Mucosa of descending colon (tissue), 3 donors: ENCODE measurements at places on chromosomes 7 and 10.

DNA sequence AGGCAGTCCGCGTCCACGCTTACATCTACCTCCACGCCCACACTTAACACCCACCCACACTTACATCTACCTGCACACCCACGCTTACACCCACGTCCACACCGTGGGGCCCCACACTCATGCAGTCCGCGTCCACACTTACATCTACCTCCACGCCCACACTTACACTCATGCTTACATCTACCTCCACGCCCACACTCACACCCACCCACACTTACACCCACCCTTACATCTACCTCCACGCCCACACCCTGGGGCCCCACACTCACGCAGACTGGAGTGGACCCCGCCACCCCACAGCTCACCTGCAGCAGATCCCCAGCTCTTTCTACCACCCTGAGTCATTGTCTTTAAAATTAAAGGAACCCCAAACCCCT lies 32.4 kb upstream of the PWWP2B start:
- peak; percentile 38 for DNase-seq

GRCh38 chr10:36425131-36425797 lies 700.1 kb upstream of the ANKRD30A start:
- DNase-seq: no peak

- no peak for DNase-seq
Measured at GRCh38 chr10:117781216-117781831, 238.8 kb downstream of the EMX2 start.

DNA sequence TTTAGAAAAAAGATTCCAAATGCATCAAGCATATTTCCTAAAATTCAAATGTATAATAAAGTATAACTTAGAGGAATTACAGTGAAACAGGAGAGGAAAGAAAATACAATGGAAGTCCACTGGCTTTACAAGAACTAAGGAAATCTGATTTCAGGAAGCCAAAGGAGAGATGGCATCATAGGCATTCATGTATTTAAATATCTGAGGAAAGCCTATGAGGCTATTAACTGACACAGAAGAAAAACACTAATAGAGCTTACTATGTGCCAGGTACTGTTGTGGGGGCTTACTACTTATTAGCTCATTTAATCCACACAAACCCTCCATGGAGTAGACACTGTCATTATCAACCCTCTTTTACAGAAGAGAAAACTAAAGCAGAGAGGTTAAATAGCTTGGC lies 92.2 kb downstream of the SRPK2 start:
- no peak for DNase-seq

- DNase-seq: no peak
Measured at GRCh38 chr7:5872326-5872725, 8.3 kb upstream of the OCM start.
